ENCODE measurements at places on chromosomes 12 and 14.

GRCh38 chr12:119700078-119700477 is 32.1 kb downstream of the PRKAB1 start:
- no peak for DNase-seq

- no peak for DNase-seq
These were observed 1.1 kb downstream of the LRP6 start for GRCh38 chr12:12265571-12266388.

GRCh38 chr12:4030929-4031702 is 157.9 kb upstream of the PARP11 start:
- DNase-seq = peak; percentile 91

GRCh38 chr12:25950329-25951115 is 8.0 kb upstream of the RASSF8 start:
- DNase-seq = no peak

- DNase-seq = no peak
These were observed 105.1 kb downstream of the NDUFA12 start for GRCh38 chr12:94898388-94898787.

DNA sequence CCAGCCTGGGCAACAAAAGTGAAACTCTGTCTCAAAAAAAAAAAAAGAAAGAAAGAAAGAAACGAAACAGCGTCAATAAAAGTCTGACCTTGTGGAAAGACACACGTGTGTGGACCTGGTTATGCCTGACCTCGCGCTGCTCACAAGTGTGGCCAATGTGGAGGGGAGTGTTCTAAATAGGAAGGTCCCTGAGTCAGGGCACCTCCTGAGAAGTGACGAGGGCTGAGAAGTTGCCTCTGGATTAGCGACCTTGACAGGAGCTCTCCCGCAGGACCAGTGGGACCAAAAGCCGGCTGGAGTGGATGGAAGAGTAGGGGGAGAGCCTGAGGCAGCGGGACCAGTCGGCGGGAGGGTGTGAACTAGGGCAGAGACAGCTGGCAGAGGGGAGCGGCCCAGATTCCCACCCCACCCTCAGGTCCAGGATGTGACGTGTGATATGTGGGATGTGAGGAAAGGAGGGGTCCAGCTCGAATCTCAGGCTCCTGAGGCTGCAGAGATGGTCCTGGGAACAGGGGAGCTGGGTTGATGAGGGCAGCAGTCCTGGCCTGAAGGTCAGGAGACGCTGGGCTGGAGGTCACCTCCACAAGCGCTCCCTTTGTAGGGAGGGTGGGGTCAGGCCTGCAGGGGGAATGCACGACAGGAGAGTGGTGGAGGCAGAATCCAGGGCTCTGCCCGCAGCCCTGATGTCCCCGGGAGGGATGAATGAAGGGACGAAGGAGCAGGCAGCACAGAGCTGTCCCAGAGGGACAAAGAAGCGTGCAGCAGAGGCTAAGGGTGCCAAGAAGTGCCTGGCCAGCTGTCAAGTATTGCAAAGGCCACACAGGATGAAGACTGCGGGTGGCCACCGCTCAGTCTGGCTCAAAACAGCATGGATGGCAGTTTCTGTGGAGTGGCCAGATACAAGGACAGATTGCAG is 24.8 kb upstream of the GPR68 start:
- DNase-seq = no peak

DNA sequence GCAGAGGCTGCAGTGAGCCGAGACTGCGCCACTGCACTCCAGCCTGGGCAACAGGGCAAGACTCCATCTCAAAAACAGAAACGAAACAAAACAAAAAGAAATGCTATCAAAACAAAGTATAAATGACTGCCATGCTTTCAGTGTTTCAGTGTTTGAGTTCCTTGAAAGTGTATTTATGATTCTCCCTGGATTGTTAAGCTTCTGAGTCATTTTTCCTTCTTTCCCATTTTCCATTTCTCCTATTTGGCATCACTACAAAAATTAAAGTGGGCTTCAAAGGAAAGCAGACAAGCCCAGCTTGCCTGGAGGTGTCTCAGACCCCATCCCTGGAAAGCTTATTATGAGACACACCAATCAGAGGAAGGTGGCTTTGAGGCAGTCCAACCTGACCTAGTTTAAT is 35.1 kb downstream of the NIN start:
- no peak for DNase-seq

DNA sequence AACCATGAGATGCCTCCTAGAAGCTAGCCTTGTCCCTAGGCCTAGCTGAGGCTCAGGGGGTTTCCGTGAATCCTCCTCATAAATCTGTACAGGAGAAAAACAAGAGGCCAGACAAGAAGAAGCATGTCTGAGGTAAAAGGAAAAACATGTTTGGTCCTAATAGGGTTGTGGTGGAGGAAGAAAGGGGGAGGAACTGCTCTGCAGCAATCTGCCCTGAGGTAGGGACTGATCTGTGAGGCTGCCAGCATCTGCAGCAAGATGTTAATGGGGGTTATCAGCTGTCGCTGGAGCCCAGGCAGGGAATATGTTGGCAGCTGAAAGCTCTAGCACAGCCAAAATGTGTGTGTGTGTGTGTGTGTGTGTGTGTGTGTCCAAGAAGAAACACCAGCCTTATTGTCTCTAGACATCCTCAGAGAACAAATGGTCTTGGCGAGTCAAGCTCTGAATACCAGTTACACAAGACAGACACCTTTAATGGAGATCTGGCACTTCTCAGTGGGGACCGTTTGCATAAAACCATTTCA is 218.5 kb downstream of the NUAK1 start:
- DNase-seq = no peak

GRCh38 chr12:53071591-53072551 is 7.3 kb downstream of the SPRYD3 start:
- peak; percentile 82 for DNase-seq

DNA sequence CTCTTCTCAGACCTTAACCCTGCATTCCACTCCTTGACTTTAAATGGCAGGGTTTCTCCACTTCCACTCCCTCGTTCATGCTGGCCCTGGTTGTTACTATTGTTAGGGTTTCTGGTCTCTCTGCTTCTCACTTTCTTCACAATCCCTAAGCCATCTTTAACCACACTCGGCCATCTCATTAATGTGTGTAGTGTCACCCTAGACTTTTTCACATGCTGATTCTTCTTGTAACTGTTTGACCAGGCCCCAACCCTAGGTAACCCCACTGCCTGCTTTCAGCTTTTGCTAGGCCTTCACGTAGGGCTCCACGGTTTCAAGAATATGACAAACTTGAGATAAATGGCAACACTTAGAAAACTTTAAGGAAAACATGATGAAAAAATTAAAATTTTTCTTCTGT is 195.1 kb downstream of the IPO8 start:
- DNase-seq = no peak

DNA sequence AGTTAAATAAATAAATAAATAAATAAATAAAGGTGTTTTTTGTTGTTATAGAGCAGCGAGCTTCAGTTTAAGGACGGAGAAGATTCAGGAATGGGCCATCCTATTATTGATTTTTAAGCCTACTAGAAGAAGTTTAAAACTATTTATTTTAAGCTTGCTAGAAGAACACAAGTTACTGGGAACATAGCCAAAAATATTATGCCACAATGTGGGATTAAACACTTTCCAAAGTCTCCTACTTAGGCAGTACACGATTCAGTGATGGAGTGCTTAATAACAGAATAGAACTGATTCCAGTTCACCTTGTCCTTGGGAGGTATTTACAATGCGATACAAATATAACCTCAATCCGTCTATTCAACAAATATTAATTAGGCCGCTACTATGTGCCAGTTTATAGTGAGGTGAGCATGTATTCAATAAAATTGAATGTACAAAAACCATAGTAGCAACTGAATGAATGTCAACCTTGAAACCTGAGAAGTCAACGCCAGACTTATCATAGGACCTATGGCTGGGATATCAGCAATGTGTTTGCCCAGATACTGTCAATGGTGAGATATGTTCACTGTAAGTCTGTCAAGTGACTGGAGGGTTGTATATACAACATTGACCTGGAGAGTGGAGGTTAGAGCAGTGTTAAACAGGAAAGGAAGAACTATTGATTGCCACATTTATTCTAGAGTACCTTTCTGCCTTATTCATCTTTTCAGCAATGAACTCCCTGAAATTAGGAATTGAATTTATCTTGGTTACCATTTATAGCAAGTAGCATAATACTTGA is 486.4 kb downstream of the TMTC2 start:
- no peak for DNase-seq

- no peak for DNase-seq
These were observed 431.6 kb downstream of the PDZRN4 start for GRCh38 chr12:41619705-41620104.

- DNase-seq = no peak
These were observed 213.0 kb downstream of the MON2 start for GRCh38 chr12:62679608-62680007.

DNA sequence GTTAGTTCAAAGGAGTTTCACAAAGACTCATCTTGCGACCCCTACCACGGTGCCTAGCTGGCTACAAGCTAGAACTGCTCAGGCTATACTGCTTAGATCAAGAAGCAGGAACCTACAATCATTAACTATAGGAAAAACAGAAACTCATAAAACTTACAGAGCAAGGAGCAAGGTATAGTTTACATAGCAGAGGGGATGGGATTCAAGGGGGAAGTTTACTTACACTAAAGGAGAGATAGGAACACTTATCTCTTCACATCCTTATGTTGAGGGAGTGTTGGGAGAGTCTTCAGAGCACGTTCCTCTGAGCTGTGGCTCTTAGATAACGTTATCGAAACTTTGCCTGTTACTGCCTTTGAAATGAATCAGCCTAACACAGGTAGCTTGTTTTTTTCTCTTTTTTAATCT is 58.1 kb downstream of the FSCB start:
- no peak for DNase-seq

DNA sequence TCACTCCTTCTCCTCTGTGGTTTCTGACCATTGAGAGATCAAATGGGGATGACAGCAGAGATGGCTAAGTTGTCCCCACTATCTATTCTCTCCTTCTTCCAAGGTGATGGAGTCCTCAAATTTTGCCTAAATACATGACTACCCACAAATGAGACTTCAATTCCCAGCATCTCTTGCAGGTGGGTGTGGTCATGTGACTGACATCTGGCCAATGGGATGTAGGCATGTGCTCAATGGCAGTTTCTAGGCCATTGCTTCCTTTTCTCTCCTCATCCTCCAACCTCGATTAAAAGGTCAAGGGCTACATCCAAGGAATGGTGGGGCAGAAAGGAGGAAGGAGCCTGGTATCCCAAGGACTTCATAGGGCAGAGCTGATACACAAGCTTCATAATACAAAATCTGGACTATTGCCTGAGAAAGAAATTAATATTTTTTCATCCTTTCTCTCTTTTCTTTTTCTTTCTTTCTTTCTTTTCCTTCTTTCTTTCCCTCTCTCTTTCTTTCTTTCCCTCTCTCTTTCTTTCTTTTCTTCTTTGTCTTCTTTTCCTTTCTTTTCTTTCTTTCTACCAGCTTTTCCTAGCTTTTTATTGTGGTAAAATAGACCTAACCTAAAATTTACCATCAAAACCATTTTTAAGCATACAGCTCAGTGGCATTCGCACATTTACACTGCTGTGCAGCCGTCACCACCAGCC is 100.9 kb upstream of the PRB2 start:
- no peak for DNase-seq

- DNase-seq = no peak
These were observed 54.3 kb downstream of the PLCZ1 start for GRCh38 chr12:18683327-18684013.

GRCh38 chr14:21382886-21383847 is 652 bp downstream of the SUPT16H start:
- peak; percentile 44 for DNase-seq

- no peak for DNase-seq
These were observed 717 bp downstream of the PPHLN1 start for GRCh38 chr12:42326541-42327226.
